ENCODE measurements at places on chromosomes 16 and 17.

DNA sequence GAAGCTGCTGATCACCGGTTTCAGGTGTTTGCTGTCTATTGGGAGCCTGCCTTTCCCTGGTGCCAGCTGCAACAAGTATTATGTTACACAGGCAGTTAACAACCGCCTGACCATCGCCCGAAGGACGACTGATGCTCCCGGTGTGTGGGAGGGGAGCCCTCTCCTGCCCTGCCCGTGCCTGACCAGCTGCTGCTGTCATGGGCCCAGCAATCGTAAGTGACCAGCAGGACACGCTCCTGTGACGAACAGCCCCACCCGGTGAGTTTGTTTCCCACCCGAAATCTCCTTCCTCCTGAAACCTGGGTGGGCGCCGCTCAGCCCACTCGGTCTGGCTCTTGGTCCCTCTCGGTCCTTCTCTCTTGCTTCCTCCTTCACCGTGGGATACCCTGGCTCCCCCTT, 17.9 kb upstream of the UBE2I start:
- DNase-seq: no peak

GRCh38 chr16:50505714-50506542, 42.3 kb upstream of the NKD1 start:
- no peak for DNase-seq

GRCh38 chr17:67490471-67490870, 113.4 kb downstream of the PITPNC1 start:
- DNase-seq: no peak

DNA sequence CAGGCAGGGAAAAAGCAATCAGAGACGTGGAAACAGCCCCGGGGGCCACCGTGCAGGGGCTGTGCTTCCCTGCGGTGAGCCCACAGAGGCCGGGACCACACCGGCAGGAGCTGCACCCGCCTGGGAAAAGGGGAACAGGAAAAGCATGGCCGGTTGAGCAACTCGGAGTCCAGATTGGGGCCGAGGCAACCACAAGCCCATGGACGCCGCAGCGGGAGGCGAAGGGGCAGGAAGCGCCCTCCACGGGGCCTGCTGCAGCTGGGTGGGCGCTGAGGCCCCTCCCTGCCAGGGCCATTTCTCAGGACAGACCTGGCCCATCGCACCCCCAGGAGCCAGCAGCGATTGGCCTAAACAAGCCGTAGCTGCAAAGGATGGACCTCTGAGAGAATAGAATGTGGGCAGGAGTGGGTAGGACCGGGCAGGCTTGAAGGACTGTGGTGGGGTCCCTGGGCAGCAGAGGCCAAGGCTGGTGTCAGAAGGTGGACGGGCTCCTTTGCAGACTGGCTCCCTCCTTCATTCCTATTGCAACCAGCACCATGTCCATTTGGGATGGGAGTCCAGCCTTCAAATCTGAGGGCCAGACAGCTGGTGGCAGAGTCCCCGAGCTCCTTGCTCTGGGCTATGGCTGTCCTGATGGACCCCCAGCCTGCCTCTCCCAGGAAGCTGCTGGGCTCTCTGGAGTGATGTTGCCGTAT, 30.4 kb downstream of the COX4I1 start:
- DNase-seq: no peak

GRCh38 chr17:63699638-63700527, at the start of gene LIMD2:
Gene LIMD2 (minus strand): TSS chr17:63700125. CDS start chr17:63699298, 827 bp downstream.
- peak; percentile 82 for DNase-seq

- no peak for DNase-seq
Observed at GRCh38 chr17:36870720-36870999, 66.6 kb upstream of the LHX1 start.

- no peak for DNase-seq
Observed at GRCh38 chr16:70495425-70496182, 27.8 kb downstream of the COG4 start.

- no peak for DNase-seq
Observed at GRCh38 chr16:10122546-10122945, 59.7 kb downstream of the GRIN2A start.

GRCh38 chr17:70906808-70907207, 737.5 kb downstream of the KCNJ2 start:
- no peak for DNase-seq

DNA sequence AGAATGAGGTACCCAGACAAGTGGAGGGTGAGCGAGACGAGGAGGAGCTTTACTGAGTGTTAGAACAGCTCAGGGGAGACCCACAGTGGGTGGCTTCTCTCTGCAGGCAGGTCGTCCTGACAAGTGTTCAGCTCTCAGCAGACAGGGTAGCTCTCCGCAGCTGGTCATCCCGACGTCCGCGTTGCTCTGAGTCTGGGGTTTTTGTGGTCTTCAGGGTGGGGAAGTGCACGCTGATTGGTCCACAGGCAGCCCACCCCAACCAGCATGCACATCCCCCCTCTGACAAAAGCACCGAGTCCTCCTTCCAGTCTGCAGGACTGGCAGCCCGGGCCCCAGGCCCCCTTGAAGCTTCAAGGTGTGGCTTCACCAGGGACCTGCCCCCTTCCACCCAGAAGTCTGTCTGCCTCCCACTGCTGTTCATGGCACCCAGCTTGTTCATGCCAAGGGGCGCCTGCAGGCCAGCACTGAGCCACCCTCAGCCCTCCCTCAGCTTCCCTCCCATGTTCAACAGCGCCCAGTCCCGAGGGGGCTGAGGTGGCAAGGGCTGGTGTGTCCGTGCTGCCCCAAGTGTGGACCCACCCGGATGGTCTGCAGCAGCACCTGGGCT, 19.9 kb upstream of the WDR45B start:
- DNase-seq: no peak

GRCh38 chr16:47064775-47065174, 79.0 kb downstream of the NETO2 start:
- DNase-seq: no peak

GRCh38 chr17:56737421-56738161, 96.1 kb downstream of the C17orf67 start:
- DNase-seq: no peak

DNA sequence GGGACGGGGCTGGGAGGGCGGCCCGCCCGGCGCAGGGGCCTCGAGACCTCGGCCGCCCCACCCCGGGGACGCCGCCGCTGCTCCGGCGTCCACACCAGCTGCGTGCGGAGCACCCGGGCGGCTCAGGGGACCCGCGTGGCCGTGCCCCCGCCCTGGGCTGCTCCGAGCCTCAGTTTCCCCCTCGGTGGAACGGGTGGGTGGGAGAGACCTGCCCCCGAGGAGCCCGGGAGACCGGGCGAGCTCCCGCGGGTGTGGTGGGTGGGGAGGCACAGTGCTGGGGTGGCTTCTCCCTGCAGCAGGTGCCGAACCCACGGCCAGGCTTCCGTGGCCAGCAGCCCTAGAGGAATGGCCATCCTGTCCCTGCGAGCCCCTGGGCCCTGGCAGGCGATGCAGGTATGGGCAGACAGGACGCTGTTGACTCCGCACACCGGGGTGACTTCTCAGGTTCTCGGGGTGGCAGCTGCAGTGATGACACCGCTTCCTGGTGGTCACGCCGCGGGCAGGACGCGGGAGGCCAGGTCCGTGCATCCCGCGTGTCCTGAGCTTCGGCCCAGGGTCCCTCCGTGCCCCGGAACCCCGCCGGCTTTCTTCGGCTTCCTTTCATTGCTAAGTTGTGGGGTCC, 677 bp downstream of the DEF8 start:
- no peak for DNase-seq

DNA sequence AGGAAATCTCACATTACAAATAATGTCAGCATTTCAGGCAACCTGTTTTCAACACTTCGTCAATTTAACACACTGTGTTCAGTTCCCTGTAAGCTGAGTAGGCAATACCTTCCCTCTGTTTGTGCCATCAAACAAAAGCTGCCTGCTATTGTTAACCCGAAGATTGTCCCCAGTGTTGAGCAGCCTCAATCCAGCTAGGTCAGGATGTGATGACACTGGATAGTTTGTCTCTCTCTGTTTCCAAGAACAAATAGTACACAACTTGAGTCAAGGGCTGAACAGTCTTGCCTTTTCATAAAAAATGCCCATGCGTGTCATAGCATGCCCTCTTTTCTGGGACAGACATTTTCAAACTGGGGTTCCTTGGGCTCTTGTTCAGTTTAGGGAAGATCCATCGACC, 36.4 kb downstream of the HSD17B2 start:
- no peak for DNase-seq

GRCh38 chr17:5473906-5474305, 5.1 kb upstream of the DHX33 start:
- no peak for DNase-seq

GRCh38 chr16:1261131-1261892, 5.4 kb downstream of the TPSD1 start:
- DNase-seq: no peak

- DNase-seq: no peak
Observed at GRCh38 chr16:9594946-9595345, 503.5 kb downstream of the HAPSTR1 start.

GRCh38 chr16:24568392-24568791, 29.0 kb downstream of the RBBP6 start:
- DNase-seq: no peak

- peak; percentile 31 for DNase-seq
Observed at GRCh38 chr17:74520016-74520434, 11.2 kb downstream of the CD300LB start.

DNA sequence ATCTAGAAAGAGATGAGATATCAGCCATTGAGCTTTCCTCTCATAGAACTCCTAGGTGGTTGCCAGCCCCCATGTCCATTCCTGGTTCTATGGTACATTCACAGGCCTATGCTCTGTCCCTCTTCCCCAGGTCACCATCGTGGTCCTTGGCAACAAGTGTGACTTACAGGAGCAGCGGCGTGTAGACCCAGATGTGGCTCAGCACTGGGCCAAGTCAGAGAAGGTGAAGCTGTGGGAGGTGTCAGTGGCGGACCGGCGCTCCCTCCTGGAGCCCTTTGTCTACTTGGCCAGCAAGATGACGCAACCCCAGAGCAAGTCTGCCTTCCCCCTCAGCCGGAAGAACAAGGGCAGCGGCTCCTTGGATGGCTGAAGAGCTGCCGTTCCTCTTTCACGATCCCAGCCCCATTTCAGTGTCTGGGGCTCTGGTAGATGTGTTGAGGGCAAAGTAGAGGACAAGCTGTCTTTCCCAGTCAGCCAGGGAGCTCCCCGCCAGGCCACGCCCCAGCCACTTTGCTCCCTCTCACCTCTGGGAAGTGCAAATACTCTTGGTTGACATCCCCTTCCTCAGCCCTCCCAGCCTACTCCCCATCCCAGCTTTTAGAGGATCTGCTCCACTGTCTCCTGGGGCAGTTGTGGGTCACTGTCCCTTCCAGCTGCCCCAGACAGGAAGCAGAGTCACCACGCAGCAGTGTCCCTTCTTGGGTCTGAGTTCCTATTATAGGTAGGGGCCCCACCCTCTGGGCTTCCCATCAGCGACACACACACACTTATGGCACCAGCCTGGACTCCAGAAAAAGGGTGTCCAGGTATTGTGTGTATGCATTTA, 3.8 kb downstream of the NKIRAS2 start:
- no peak for DNase-seq

- no peak for DNase-seq
Observed at GRCh38 chr17:41553176-41553575, 18.7 kb downstream of the KRT9 start.

DNA sequence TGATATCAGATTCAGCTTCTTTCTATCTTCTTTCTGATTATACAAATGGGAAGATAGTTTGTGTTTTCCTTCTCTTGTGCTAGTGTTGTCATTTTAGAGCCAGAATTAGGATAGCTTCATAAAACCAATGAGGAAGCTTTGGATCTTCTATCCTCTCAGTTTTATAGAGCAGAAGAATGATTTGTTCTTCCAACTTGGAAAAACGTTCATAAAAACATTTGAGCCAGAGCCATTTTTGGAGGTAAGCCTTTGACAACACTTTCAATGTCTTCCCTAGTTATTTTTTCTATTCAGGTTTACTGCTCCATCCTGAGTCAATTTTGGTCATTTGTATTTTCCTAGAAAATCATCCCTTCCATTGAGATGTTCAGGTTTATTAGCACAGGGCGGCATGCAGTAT, 91.2 kb upstream of the MYOCD start:
- no peak for DNase-seq

DNA sequence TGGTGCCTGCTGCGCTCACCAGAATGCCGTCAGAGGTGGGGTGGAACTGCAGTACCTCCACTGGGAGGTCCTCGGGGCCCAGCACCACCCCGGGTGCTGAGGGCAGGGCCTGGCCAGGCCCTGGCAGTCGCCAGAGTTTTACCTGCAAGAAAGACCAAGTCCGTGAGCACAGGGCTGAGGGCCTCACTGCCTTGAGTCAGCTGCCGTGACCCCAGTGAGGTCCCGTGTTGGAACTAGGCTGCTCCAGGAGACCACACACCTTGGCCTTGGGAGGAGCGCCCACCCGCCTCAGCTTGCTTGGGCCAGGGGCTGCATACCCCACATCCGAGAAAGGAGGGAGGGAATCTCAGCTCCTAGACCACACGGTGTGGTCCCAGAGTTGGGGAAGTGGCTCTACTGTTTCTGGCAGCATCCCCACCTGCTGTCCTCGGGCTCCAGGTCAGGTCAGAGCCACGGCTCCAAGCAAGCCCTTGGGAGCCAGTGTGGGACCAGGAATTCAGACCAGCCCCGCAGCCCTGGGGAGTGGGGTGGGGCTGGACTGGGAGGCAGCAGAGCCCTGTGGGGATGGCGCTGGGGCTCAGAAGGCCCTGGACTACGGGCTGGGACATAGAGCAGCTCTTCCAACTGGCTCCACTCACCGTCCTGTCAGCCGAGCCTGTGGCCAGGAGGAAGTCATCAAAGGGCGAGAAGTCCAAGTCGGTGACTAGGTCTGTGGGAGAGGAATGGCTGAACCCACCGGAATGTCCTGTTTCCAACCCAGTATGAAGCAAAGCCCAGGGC, 8.7 kb downstream of the CORO7 start:
- no peak for DNase-seq

DNA sequence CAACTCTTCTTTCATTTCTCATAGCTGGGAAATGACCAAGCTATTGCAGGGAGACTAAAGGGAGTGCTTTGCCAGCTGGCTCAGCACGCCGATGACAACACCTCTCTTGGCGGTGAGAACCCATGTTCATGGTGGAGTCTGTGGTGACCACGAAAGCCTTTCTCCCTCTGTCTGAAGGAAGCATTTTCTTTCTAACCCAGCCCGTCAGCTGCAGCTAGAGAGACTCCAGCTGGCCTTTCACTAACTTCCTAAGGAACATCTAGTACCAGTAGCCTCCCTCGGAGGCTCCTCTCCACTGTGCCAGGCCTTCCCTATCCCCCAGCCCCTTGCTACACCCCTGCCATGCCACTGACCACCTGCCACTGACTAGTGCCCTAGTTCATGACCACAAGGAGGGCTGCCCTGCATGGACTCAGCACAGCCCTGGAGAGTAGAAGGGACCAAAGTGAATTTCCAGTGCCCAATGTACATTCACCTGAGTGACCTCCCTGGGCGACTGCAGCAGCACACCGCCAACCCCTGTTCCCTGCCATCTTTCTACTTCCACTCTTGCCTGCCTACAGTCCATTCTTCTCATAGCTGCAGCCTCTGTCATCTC, 81.3 kb downstream of the CBLN1 start:
- DNase-seq: no peak

Data from activated naive CD4-positive, alpha-beta T cell treated with Interleukin-2 at 50 U/mL for 16 hours (primary cell).